ENCODE measurements at places on chromosomes 12 and 14.

- no peak for DNase-seq
These were observed 13.1 kb upstream of the PPP4R4 start for GRCh38 chr14:94161058-94161457.

DNA sequence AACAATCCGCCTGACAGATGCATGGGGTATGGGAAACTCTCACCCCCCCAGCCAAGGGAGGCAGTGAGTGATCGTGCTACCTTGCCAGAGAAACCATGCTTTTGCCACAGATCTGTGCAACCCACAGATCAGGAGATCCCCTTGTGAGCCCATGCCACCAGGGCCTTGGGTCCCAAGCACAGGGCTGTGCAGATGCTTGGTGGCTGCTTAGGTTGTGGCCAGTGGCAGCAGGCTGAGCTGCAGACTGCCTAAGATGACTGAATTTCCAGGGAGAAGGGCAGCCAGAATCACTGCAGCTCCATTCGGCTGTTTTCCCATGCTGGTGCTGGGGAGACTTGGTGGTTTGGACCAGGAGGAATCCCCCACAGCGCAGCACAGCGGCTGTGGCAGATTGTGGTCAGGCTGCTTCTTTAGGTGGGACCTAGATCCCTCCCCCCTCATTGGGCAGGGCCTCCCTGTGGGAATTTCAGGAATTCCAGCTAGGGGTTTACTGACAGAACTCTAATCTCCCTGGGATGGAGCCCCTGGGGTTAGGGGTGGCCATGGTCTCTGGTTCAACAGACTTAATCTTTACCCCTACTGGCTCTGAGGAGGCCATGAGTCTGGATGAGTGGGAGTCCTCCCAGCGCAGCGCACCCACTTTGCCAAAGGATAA is 264.6 kb upstream of the DAAM1 start:
- peak; percentile 20 for DNase-seq

- no peak for DNase-seq
These were observed 182.8 kb downstream of the ASCL1 start for GRCh38 chr12:103140286-103140685.

GRCh38 chr12:78101946-78102635 is 271.4 kb downstream of the NAV3 start:
- no peak for DNase-seq

DNA sequence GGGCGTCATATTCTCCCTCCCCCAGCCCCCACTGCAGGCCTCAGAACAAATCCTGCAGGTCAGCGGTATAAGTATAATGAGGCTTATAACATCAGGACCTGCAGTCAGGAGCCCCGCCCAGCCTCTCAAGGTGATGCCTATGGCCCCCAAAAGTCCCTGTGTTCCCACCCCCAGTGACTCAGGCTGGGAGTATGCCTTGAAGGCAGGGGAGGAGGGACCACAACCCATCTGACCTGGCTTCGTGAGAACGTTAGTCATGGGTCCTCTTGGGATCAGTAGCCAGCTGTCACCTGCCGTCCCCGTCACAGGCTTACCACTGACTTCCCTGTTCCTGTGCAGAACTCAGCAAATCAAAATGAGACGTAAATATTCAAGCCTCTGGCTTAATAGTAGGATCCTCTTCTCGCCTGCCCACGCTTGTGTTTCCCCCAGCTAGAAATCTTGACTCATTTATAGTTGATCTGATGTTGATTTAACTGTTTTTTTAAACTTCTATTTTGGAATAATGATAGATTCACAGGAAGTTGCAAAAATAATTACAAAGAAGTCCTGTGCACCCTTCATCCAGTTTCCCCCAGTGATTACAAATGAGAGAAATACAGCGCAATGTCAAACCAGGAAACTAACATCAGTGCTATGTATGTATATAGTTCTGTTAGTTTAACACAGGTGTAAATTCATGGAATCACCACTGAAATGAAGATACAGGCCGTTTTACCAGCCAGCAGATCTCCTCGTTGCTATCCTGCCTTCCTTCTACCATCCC is 107.5 kb downstream of the ADGRD1 start:
- no peak for DNase-seq

DNA sequence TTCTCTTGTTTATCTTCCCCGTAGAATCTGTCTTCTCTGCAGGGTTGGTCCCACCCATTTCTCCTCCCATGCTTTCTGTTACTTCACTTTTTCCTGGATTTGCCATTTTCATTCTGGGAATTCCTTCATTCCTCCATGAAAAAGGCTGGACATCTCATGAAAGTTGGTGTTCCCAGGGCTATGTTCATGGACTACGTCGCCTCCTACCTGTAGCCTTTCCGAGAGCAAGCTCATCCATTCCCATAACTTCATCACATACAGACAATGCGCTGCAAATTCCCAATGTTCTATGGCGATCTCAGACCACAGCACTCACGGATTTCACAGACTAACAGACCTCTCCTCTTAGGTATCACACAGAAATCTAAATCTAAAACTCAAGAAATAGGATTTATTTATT is 217.1 kb downstream of the EXOC5 start:
- DNase-seq: no peak

- no peak for DNase-seq
These were observed 67.6 kb downstream of the SLC38A6 start for GRCh38 chr14:61048640-61049039.

GRCh38 chr14:61730756-61731373 is 31.4 kb upstream of the SNAPC1 start:
- DNase-seq: peak; percentile 28

- DNase-seq: no peak
These were observed 3.0 kb upstream of the FAM177A1 start for GRCh38 chr14:35043046-35043445.

DNA sequence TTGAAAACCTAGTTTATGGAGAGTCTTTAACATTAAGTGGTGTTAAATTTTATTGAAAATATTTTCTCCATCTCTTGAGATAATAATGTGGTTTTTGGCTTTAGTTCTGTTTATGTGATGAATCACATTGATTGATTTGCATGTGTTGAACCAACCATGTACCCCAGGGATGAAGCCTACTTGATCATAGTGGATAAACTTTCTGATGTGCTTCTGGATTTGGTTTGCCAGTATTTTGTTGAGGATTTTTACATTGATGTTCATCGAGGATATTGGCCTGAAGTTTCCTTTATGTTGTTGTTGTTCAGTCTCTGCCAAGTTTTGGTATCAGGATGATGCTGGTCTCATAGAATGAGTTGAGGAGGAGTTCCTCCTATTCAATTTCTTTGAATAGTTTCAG is 222.6 kb downstream of the ADAMTS20 start:
- DNase-seq: no peak

DNA sequence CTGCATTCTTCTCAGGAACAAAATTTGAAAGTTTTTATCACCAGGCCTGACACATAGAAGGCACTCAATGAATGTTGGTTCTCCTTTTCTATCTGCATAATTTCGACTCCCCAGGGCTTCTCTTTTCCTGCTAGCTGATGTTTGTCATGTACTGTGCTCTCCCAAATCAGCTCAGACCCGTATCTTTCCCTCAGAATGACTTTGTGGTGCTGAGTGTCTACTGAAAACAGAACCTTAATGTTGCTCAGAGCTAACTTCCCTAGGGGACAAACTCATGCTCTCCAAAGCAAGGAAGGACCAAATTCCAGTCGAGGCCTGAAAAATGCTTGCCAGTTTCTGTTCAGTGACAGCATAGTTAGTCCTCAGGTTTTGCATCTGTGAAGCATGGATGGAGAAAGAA is 1.9 kb downstream of the ARHGDIB start:
- no peak for DNase-seq

- no peak for DNase-seq
These were observed 5.8 kb upstream of the EGLN3 start for GRCh38 chr14:33956640-33957039.

- peak; percentile 48 for DNase-seq
These were observed 125.9 kb upstream of the ATF1 start for GRCh38 chr12:50637870-50638481.

- DNase-seq: no peak
These were observed 19.5 kb upstream of the HIGD1C start for GRCh38 chr12:50932787-50933280.

- no peak for DNase-seq
These were observed 62.7 kb downstream of the KIF26A start for GRCh38 chr14:104201063-104201462.

GRCh38 chr14:36300337-36300736 is 20.1 kb downstream of the MBIP start:
- no peak for DNase-seq

DNA sequence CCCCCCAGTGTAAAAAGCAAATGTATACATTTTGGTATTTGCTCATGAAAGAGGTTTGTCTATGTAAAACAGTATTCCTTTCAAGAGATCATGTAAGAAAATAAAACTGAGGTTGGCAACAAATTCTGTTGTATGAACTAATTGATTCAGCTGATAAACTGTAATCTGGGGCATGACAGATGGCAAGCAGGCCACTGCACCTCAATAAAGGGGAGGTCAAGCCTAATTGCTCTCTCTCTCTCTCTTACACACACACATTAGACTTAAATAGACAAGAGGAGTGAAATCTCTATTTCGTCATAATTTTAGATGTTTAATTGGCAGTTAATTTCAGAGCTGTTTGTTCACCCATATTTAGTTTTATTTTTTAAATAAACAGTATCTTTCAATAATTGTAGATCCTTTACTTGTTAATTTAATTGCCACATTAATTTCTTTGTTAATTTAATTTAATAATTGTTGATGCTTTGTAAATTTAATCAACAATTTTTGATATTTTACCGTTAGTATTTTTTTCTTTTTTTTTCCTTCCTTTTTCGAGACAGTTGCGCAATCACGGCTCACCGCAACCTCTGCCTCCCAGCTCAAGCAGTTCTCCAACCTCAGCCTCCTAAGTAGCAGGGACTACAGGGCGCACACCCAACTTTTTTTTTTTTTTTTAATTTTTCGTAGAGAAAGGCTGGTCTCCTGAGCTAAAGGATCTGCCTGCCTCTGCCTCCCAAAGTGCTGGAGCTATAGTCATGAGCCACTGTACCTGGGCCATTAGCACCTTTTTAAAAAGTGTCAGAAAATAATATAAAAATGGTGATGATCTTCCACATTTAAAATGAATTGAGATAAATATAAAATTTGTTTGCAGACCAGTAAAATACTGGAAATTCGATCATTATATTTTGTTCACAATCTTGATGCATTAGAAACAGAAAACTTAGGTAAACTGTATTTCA is 577.7 kb downstream of the SLC16A7 start:
- peak; percentile 22 for DNase-seq

- no peak for DNase-seq
These were observed 15.2 kb downstream of the OR6S1 start for GRCh38 chr14:20626274-20626673.

DNA sequence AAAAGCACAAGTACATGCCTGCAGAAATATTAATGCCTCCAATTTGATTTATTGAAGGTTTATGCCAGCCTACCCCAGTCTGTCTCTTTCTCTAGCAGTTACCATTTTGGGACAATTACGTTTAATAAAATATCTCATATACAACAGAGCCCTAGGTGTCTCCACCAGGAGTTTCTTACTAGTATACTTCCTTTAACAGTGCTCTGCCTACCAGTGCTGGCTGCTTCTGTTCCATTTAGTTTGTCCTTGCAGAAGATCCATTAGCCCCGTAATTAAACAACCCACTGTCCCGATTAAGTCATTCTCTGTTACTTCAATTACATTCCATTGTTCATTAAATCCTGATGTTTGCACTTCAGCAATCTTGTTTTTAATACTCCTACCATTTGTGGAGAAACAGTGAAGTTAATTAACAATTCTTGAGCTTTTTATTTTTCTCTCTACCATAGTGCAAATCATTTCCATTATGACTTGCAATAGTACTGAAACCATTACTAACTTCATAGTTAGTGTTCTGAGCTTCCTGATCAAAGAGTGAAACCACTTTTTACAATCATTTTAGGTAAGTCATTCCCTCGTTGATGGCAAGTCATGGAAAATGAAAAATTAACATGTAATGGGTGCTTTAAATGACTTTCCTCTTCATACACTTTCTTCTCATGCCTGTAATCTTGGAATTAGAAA is 121.1 kb downstream of the PLXNC1 start:
- DNase-seq: no peak

DNA sequence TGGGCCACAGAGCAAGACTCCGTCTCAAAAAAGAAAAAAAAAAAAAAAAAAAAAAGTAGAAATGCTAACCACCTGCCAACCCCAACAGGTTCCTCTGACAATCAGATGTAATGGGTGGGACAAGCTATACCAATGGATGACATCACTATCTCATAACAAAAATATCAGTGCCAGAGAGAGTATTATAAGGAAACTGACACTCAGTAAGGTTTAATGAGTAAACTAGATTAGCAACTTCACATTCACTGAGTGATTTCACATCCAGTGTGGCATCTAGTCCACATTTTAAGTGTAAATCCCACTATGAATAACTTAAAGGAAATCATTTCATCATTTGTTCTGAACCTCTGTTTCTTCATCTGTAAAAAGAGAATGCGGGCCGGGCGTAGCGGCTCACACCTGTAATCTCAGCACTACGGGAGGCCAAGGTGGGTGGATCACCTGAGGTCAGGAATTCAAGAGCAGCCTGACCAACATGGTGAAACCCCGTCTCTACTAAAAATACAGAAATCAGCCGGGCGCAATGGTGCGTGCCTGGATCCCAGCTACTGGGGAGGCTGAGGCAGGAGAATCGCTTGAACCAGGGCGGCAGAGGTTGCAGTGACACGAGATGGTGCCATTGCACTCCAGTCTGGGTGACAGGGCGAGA is 1.8 kb downstream of the SART3 start:
- no peak for DNase-seq

GRCh38 chr12:102806110-102806509 is 110.9 kb downstream of the PAH start:
- DNase-seq: no peak

- DNase-seq: no peak
These were observed 57.6 kb downstream of the NCOR2 start for GRCh38 chr12:124509676-124510300.

DNA sequence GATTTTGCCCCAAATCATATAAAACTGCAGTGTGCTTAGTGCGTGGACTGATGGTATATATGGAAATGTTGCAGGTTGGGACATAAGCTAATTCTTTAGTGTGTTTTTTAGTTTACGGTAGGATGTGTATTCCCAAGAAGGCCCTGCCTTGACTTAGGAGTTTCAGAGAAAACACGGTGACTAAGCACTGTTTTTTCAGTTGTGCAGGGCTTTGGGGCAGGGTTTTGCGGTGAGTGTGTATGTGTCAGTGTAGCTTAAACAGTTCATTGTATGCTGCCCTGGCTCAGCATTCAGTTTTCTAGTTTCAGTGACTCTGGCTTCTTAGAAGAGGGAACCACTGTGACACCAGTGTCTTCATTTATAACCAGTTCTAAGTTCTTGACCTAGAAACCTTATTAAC is 101.2 kb downstream of the AKAP6 start:
- DNase-seq: no peak

- DNase-seq: no peak
These were observed 5.1 kb upstream of the TNFAIP2 start for GRCh38 chr14:103118018-103118662.
